ENCODE measurements at places on chromosomes 1 and 21.

DNA sequence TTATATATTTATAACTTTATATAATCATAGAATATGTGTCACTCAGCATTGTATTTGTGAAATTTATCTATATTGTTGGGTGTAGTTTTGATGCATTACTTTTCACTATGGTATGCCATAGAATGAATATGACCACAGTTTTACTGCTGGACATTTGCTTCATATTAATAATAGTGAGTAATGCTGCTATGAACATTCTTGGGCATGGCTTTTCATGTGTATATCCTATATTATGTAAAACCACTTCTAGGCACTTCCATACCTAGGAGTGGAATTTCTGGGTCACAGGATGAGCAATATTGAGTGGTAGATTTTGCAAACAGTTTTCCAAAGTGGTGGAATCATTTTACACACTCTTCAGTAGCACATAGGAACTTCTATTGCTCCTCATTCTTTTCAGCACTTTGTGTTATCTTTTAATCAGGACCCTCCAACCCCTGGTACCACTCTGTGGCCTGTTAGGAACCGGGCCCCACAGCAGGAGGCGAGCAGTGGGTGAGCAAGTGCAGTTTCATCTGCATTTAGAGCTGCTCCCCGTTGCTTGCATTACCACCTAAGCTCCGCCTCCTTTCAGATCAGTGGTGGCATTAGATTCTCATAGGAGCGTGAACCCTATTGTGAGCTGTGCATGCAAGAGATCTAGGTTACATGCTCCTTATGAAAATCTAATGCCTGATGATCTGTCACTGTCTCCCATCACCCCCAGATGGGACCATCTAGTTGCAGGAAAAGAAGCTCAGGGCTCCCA is 56.0 kb upstream of the CNIH3 start:
- DNase-seq: no peak

GRCh38 chr1:115677565-115677964 is 35.8 kb downstream of the VANGL1 start:
- no peak for DNase-seq

- DNase-seq: no peak
Measured at GRCh38 chr21:31804008-31804394, 68.8 kb upstream of the HUNK start.

GRCh38 chr1:155522069-155522468 is 40.5 kb downstream of the ASH1L start:
- DNase-seq: no peak

GRCh38 chr1:96329121-96329520 is 392.5 kb upstream of the PTBP2 start:
- DNase-seq: no peak

- peak; percentile 80 for DNase-seq
Measured at GRCh38 chr1:182910143-182910542, 42.8 kb downstream of the SHCBP1L start.

GRCh38 chr1:193068013-193068412 is 8.6 kb downstream of the RO60 start:
- DNase-seq: no peak

- no peak for DNase-seq
Measured at GRCh38 chr1:34983700-34984355, 1.3 kb downstream of the TMEM35B start.

GRCh38 chr21:40049931-40050290 is 182.7 kb downstream of the PCP4 start:
- DNase-seq: peak; percentile 63

DNA sequence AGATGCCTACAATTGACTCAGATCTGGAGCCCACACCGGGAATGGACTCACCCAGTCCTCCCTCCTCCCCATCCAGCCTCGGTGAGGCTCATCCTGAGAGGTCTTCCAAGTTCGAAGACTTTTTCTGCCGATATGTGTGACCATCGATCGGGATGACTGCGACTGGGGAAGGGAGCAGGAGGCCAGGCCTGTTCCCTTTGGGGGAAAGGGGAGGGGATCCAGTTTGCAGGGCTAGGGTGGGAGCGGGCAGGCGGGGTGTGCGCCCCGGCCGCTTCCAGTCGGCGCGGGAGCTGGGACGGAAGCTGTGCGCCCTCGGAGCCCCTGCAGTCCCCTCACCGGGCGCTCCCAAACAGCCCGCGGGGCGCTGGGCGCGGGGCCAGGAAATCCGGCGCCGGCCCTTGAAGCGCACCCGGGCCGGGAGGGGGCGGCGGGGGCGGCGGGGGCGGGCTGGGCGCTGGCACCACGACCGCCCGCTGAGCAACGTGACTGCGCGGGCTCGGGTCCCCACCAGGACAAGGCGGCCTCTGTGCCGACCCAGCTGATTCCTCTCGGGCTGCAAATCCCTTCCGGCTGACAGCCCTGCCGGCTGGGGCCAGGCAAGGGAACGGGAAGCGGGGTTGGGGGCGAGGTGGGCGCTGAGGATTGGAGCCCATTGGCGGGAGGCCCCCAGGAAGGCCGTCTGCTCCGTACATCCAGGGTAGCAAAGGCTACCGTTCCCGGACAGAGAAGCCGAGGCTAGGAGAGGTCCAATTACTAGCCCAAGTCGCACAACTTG is 103.9 kb downstream of the EBNA1BP2 start:
- DNase-seq: peak; percentile 80

GRCh38 chr1:93015590-93015989 is 54.3 kb upstream of the DIPK1A start:
- DNase-seq: no peak

GRCh38 chr1:86858524-86859261 is 55.2 kb downstream of the SELENOF start:
- DNase-seq: no peak

DNA sequence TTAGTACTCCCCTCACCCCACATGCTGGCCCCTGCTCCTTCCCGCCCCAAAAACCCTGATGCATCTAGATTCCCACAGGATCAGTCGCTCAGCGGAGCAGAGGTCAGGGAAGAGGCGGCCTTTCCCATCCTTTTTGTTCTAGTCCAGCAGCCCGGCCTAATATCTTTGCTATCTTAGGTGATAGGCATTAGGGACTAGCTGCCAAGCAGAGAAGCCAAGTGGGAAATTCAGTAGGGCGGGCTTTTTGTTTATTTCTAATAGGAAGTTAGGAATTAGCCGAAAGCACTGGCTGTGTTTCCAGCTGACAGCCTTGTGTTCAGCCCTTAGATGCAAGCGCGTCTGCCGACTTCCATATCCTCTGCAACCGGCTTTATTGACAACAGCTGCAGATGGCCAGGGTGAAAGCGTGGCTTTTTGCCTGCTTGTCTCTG is 59.0 kb upstream of the BCAR3 start:
- no peak for DNase-seq

DNA sequence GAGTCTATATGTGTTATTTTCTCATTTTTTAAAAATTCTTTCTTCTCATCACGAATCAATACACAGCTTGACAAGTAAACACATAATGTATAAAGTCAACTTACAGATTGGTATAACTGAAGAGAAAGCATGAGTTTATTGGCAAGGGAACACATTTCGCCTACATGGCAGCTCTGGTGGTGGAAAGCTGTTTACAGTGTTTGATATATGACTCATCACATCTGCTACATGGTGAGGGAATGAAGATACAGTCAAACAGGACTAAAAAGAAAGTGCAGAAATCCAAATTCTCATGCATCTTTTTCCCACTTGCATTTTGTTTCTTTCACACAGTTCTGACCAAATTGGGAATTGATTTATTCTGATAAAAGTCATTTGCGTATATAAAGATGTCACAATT is 122.2 kb upstream of the ADGRL4 start:
- DNase-seq: no peak

GRCh38 chr1:156394835-156395461 is 25.9 kb downstream of the RHBG start:
- no peak for DNase-seq

DNA sequence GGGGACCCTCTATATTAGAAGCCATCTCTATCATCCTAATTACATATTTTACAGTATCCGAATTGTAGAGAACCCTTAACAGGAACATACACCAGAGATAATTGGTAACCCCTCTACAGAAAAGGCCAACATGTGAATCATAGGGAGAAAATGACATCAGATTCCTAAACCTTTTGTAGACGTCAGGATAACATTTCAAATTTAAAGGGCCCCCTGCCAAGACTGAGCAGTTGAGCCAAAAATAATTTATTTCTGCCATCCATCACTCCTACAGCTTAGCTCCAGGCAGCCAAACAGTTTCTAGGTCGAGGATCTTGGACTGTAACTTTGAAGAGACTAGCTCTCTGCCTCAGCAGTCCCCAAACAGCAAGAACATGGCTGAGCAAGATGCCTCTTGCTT is 21.2 kb downstream of the ZNF697 start:
- DNase-seq: no peak

- DNase-seq: no peak
Measured at GRCh38 chr21:18549214-18549905, 145.8 kb upstream of the TMPRSS15 start.

- no peak for DNase-seq
Measured at GRCh38 chr1:189131576-189131975, 1346.1 kb downstream of the BRINP3 start.

DNA sequence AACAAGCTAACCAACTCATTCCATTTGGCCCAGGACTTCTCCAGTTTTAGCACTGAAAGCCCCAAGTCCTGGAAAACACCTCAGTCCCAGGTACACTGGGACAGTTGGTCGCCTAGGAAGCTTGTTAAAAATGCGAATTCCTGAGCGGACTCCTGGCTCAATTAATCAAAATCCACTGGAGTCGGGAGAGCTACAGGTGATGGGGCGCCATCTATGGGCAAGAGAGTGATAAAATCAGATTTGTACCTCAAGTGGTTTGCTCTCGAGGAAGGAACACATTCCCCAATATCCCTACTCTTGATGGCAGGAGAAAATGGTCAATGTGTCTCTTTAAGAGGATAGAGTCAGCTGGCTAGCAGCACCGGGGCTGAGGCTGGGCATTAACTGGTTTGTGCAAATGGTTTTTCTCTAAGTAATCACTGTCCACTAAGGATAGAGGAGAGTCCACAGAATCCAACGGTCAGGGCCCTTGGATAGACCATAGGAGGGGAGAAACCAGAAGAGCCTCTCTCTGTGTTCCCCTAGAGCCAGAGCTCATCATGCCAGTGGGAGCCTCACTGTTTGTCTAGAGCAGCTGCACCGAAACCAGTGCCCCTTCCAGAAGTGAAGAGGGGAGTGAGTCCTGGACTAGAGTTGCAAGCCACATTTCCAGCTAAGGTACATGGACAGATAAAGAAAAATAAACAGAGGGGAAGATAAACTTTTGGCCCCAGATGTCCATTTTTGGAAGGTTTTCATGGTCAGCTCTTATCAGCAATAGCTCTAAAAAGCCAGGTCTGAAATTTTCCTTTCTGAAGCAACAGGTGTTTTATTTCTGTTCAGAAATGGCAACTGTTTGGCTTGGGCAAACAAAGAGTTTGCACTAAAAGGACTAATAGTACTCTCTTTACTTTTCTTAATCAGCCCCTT is 148.5 kb downstream of the TENT5C start:
- DNase-seq: peak; percentile 86

Data from endodermal cell (in vitro differentiated cells).